ENCODE measurements at places on chromosomes 3 and 15.

DNA sequence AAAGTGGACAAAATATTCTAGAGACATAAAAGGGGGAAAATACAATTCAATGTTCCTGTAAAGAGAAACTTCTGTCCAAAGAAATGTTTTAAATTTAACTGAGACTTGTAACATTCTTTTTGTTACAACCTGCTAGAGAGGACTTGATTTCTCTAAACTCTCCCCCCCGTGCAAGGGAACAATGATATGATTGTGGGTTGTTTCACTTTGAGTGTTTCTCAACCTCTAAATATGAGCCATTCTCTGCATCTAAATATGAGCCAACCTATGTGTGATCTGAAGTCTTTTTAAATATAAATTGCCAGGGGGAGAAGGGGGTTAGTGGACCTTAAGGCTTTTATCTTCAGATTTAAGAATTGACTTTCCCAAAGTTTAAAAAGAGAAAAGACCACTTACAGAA is 14.6 kb downstream of the ZNF860 start:
- no peak for DNase-seq

- no peak for DNase-seq
Observed at GRCh38 chr3:120396469-120396868, 47.3 kb upstream of the LRRC58 start.

- no peak for DNase-seq
Observed at GRCh38 chr3:196640297-196641018, 964 bp downstream of the NRROS start.

GRCh38 chr3:143427631-143428030 is 308.1 kb downstream of the CHST2 start:
- DNase-seq = no peak

DNA sequence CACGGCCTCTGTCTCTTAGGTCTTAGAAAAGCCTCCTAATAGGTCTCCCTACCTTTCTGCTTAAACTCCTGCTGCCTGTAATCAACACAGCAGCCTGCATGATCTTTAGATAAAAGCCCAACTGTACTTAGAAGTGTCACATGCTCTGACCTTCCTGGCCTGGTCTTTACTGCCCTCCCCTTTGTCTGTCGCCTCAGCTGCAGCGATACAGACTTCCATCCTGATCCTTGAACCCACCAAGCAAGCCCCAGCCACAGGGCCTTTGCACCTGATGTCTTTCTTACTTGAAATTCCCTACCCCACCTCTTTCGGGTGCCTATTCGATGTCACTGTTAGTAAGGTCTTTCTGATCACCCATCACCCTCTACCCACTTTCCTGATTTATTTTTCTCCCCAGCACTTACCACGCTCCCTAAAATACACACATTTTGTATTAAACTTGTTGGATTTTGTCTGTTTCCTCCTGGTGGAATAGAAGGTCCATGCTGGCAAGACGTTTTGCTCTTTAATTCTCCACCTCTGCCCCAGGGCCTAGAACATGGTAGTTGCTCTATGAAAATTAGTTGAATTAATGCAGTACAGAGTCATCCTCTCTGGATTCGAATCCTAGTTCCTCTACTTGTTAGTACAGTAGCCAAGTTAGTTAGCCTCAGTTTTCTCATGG is 51.1 kb downstream of the AQP9 start:
- no peak for DNase-seq

- no peak for DNase-seq
Observed at GRCh38 chr3:12935861-12936830, 94.8 kb upstream of the RPL32 start.

DNA sequence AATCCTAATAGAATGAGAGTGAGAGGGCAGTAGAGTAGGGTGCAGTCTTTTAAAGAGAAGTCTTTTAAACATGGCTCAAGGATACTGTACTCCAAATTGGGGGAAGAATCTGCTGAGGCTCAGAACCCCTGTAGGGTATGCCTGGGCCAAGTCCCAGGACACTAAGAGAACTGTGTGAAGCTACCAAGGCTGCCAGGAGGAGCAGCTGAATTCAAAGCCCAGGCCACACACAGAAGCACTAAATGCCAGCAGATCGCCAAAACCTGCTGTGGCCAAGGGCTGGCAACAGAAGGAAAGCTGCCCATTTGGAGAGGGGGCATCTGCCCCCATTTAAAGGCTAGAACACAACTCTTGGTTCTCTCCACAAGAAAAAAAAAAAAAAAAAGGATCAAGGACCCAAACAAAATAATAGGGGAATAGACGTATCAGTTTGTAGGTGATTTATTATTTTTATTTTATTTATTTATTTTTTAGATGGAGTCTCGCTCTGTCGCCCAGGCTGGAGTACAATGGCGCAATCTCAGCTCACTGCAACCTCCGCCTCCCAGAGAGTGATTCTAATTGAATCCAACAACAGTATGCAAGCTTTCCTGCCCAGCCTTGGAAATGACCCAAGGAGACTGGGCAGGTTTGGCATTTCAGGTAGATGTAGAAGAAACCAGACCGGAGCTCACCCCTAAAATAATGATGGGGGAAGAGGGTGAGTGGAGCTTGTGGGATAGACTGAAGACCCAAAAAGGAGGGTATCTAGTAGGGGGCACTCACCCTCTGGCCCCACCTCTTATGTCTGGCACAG is 279.0 kb upstream of the WNT5A start:
- DNase-seq = no peak

- no peak for DNase-seq
Observed at GRCh38 chr3:58691997-58692396, 25.4 kb upstream of the FAM3D start.

DNA sequence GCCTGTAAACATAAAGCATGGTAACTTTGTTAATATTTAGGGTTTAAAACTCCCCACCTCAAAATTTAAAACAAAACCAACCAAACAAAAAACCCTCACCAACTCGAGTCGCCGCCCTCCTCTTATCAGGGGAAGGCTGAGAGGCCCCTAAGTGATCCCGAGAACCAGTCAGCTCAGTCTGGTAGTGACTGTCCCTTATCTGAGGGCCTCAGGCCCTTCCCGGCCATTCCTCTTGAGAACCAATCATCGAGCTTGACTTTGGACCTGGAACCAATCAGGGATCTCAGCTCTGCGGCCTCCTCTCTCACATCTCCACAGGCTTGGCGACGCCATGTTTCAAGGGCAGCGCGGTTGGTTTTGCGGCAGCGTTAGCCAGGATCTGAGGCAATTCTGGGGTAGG is at the start of gene TERB2:
TSS of gene TERB2 (plus strand) at position 300 of the 400 bp plus-strand sequence. CDS start at position 332, 32 bp downstream.
- DNase-seq = no peak

DNA sequence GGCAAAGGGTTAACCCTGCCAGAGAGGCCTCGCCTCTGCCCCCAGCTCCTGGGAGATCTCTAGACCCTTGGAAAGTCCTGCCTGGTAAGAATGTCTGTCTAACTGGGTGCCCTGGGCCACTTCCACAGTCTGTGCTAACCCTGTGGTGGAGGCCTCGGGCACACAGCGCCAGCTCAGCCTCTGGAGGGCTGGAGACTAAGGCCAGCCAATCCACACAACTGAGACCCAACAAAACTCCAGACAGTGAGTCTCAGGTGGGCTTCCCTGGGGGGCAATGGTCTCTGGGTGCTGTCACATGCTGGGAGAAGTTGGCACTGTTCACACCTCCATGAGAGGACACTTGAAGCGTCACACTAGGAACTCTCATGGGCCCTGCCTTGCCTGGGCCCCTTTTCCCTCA is 19.5 kb downstream of the ZXDC start:
- DNase-seq = no peak

DNA sequence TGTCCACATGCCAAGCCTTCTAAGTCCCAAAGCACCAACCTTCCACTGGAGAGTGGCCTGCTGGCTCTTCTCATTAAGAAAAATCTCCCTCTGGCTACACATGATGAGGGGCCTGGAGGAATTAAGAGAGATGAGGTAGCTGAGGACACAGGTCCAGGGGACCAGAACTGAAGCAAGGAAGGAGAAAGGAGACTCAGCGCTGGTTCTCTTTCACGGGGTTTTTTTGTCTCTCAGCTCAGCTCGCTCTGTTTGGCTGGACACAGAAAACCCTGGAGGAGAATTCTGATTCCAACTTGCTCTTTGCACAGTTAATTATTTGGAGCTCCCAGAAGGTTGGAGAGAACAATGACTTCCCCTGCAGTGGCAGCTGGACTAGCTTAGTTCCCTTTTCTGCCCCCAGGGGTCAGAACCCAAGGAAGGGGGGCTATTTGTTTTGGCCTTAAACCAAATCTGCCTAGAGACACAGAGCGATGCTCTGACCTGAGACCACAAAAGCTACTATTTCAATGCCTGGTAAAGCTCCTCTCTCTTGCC is 507.6 kb downstream of the FHIT start:
- no peak for DNase-seq

DNA sequence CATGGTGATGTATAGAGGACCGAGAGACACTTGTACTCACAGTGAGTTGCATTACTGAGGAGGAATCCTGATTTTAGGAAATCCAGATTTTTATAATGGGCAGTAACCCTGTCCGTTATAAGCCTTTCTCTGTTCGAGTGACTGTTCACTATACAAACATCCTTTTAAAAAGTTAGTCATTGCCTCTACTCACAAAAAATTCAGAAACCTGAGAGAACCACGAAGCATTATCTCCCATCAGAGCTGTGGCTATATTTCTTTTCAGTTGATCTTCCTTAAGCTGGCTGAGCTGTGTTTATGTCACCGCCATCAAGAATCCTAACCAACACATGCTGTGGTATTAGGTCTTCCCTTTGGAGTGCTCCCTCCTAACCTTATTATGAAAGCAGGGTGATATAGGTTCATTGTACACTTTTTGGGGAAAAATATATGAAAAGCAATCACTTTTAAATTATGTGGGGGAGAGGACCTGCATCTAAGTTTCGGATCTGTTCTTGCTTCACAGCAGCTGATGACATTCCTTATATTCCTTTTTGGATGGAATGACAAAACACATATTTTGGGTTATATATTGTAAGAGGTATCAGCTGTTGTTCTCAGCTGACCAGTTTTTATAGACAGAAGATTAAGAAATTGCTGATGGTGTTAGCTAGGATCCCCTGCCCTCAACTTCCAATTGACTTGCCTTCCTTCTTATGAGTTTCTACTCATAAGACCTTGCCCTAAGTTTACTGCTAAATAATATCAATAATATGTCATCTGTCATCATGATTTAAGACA is 465.9 kb upstream of the RASGRP1 start:
- DNase-seq = no peak

DNA sequence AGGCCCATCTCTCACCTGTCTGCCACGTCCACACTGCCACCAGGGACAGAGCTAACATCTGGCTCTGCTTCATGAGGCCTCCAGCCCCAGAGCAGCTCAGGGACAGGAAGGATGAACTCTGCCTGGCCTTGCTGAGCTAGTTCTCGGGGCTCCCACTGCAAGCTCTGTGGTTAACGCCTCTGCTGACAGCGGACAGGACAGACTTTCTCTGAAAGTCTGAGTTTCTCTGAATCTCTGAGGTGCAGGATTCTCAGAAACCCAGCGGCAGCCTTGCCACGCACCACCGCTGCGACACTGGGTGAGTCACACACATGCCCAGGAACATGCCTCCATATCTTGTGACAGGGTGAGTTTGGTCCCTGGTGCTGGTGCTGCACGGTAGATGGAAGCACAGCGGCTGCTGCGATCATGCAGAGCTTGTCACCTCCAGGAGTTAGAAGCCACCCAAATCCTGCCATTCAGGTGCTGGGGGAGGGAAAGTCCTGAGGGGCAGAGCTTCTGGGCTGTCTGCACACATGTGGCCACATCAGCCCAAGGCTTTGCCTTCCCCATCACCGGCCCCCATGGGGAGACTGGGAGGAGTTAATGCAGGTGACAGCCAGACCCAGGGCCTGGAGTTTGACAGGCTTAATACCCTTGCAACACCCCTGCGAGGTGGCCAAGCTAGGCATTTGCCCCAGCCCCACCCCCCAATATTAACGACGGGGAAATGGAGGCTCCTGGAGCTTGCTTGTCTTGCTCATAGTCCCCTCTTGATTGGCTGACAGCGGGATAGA is 267.0 kb downstream of the PLCL2 start:
- no peak for DNase-seq

DNA sequence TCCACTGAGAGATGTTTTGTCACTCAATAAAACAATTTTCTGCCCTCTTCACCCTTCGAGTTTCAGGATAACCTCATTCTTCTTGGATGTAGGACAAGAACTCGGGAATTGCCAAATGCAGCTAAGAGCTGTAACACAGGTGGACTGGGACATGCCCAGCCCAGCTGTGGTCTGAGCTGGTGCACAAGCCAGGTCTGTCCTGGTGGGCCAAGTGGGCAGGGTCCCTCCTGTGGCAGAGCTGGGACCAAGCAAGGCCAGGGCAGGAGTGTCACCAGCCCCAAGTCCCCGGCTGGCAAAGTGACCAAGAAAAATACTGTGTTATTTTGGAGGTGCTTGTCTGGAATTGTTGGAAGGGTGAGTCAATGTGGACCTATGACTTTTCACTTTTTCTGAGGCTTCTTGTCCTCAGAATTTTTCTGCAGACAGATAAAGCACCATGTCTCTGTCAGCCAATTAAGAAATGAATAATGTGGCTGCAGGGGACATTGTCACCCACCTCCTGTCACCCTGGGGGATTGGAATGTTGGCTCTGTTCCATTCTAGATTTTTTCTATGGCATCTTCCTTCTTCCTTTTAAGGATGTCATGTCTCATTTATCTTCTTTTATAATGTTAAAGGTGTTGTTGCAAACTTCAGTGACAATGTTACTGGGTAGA is 645.2 kb upstream of the EPHA6 start:
- no peak for DNase-seq

GRCh38 chr15:32715276-32715675 is 2.5 kb upstream of the GREM1 start:
- DNase-seq = no peak

- no peak for DNase-seq
Observed at GRCh38 chr3:192897005-192897404, 20.7 kb downstream of the MB21D2 start.

GRCh38 chr3:141735770-141736465 is 2.2 kb upstream of the RNF7 start:
- no peak for DNase-seq

DNA sequence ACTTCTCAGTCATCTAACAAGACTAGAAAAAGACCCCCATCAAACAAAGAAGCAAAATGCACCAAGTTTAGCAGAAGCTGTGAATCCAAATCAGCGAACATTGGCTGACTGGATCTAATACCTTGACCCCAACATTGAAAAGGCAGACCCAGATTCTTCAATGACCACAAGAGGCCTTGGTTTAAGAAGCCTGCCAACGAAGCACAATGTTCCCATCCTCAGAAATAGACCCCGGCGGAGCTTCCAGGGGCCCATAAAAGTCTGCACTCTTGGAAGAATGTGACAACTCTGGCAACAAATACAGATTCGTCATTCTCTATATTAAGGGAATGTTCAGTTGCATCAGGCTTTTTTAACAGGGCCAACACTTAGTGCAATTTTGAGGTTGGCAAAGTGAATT is 112.8 kb upstream of the BCL6 start:
- DNase-seq = no peak

All from NCI-H1436 treated with DMSO at 0.1 percent for 48 hours (cell line).